ENCODE measurements at places on chromosomes 11 and 22.

GRCh38 chr11:85109141-85109540 lies 518.0 kb downstream of the DLG2 start:
- DNase-seq, result no peak

DNA sequence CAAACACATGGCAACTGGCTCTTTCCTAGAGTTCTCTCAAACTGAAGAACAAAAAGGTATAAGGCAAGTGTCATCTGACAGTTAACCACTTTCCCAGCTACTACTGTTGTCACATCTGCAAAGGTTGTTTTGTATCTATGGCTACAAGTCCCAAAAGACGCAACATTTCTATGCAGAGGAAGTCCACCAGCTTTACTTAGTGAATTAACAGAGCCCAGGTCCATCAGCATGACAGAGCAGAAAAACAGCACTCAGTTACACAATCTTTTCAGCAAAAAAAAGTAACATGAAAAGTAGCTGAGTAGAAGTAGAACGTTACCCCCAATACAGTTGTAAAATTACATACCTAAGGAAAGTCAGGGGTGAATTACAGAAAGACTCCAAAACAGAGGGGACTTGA lies 12.1 kb downstream of the CPSF7 start:
- no peak for DNase-seq

- no peak for DNase-seq
These were observed 149.1 kb downstream of the SHANK2 start for GRCh38 chr11:71103266-71103665.

GRCh38 chr11:1126935-1127663 lies 30.7 kb upstream of the MUC5AC start:
- no peak for DNase-seq

GRCh38 chr11:126918556-126918955 lies 82.0 kb downstream of the KIRREL3 start:
- DNase-seq, result no peak

GRCh38 chr11:131064373-131064991 lies 148.2 kb upstream of the SNX19 start:
- no peak for DNase-seq

- DNase-seq, result no peak
These were observed 64.9 kb downstream of the BCR start for GRCh38 chr22:23245045-23245798.

GRCh38 chr22:47435826-47436225 lies 673.4 kb downstream of the TBC1D22A start:
- DNase-seq, result no peak

GRCh38 chr11:19072464-19072863 lies 11.9 kb upstream of the MRGPRX2 start:
- DNase-seq, result no peak

- no peak for DNase-seq
These were observed 17.1 kb upstream of the MS4A4A start for GRCh38 chr11:60263402-60263801.
